Mesenchymal stem cell (in vitro differentiated cells and primary cell): ENCODE measurements at places on chromosomes 1 and 21.

- DNase-seq = no peak
These were observed 10.4 kb downstream of the NUAK2 start for GRCh38 chr1:205310976-205311704.

DNA sequence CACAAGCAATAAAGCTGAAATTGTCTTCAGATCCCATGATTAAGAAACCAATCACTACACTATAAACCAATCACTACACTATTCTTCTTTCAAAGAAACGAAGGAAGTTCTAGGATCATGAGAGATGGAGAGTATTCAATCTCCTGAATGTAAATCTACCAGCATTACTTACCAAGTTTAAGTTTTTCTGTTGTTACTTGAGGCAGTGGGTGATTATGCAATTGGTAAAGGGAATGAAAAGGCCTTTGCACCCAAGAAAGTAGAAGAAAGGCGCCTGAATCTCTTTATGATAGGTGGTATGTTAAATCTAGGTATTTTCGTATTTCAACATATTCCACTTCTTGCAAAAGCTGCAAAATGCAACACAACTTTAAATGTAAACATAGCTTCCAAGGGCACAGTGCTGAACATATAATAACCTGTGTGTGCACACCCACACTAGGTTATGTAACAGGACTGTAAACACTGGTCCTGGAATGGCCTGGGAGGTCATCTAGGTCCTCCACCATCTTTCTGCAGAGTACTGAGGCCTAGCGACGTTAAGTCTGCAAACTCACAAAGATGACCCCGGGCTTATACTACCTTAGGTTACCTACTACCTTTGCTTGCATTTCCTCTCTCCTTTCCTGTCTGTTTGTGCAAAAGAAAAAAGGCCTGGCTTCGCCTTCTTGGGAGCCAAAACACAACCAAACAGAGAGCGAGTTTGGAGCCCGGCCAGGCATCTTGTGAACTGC is 1.1 kb upstream of the UAP1 start:
- DNase-seq = peak; percentile 32

GRCh38 chr1:229025576-229025975 is 245.3 kb upstream of the RAB4A start:
- DNase-seq = no peak

- peak; percentile 71 for DNase-seq
These were observed 55.2 kb upstream of the GNG12 start for GRCh38 chr1:67888216-67889106.

DNA sequence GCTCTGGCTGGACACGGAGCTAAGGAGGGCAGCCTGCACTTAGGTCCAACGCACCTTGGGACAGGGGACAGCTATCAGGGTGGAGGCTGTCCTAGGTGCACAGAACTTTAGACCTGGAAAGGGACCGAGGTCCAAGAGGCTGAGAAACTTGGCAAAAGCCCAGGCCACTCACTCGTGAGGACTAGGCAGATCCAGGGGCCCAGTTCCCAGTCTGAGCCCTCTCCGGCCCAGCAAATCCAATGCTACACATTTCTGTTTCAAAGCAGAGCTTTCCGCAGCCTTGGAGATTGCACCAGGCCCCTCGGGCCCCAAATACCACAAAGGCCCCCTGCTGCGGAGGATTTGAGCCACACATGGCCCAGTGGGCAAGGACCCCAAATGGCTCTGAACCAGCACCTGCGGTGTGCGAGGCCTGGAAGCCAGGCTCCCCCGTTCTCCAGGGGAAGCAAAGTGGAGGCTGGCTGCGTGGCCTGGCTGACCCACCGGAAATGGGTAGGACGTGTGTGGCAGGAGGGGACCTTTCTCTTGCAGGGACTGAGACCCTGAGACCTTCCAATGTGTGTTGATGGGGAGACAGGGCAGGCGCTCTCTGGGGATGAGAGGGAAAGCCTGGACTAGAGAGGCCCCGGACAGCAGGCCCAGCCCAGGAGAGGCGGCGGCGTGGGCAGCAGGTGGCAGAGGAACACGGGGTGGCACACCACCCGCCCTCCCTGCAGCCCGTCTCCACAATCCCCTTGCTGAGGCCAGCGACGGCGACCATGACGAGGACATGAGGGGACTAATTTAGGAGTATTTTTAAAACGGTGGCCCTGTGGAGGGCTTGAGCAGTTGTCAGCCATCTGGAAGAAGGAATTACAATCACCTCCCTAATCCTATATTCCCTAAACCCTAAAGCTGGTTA is 118.7 kb downstream of the CASZ1 start:
- DNase-seq = no peak

- no peak for DNase-seq
These were observed 33.0 kb upstream of the IL20 start for GRCh38 chr1:206832352-206832880.

DNA sequence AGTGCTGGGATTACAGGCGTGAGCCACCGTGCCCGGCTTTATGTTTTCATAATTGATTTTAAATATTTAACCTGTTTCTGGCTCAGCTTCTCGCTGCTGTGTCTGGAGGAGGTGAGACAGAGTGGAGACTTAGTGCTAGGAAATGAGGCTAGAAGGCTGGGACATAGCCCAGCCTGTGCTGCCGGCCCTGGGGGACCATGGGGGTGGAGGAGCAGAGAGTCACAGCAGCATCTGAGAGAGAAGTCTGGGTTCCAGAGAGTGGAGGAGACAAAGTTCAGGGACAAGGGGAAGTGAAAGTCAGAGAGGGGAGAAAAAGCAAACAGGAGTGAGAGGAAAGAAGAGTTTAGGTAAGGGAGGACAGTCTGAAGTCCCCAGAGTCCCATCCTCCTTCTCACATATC is 71.9 kb downstream of the LHX9 start:
- DNase-seq = no peak
